ENCODE measurements at places on chromosomes 4 and X. TPM values are rescaled to one million over a fixed set of nuclear protein-coding genes. Genes with fewer than 3 reads are reported as not detected.

The IL21 gene
- not detected for total RNA-seq

The FHIP1A gene
- total RNA-seq, result 0.59 TPM

The HERC3 gene
- total RNA-seq, result 17.4 TPM

The ASMT gene
- not detected for total RNA-seq

The TMEM131L gene
- total RNA-seq, result 13.0 TPM

The ZDHHC15 gene
- total RNA-seq, result 0.13 TPM

The GLRA3 gene
- total RNA-seq, result not detected

The GDPD2 gene
- total RNA-seq, result not detected

The TMEM154 gene
- 9.1 TPM for total RNA-seq

The AMTN gene
- 0.18 TPM for total RNA-seq

The DCAF4L1 gene
- total RNA-seq, result 0.18 TPM

The GPR101 gene
- not detected for total RNA-seq

The MGAT4D gene
- total RNA-seq, result not detected

The CLOCK gene
- total RNA-seq, result 29.3 TPM

The ADH1A gene
- not detected for total RNA-seq

The CXCL8 gene
- total RNA-seq, result 311 TPM

The STAG2 gene
- 112 TPM for total RNA-seq

The IL1RAPL1 gene
- not detected for total RNA-seq

The SMIM10 gene
- 2.2 TPM for total RNA-seq

The PTPN13 gene
- total RNA-seq, result 6.3 TPM

The CASP6 gene
- 43.3 TPM for total RNA-seq

The SOWAHD gene
- not detected for total RNA-seq

The ARSH gene
- not detected for total RNA-seq

The ADGRL3 gene
- total RNA-seq, result not detected

The SSX4 gene
- total RNA-seq, result not detected

The LPAR4 gene
- total RNA-seq, result under 0.01 TPM

The SLC10A3 gene
- 14.3 TPM for total RNA-seq

The CCNB3 gene
- total RNA-seq, result 0.20 TPM

The GIMD1 gene
- total RNA-seq, result not detected

The PNMA6A gene
- 0.53 TPM for total RNA-seq

The MGARP gene
- 57.2 TPM for total RNA-seq

The CSAG1 gene
- total RNA-seq, result not detected

The CAPN6 gene
- total RNA-seq, result not detected

The TXK gene
- 0.04 TPM for total RNA-seq

The DKK2 gene
- total RNA-seq, result 8.3 TPM

The MAGEB10 gene
- total RNA-seq, result not detected

The HELT gene
- not detected for total RNA-seq

The MEPE gene
- not detected for total RNA-seq

The XK gene
- total RNA-seq, result under 0.01 TPM

The TSPAN7 gene
- total RNA-seq, result 13.5 TPM

The MID2 gene
- 44.1 TPM for total RNA-seq

The PNMA6F gene
- not detected for total RNA-seq

The TRPC5OS gene
- total RNA-seq, result not detected

The UGT2B7 gene
- not detected for total RNA-seq

Measured in pulmonary artery endothelial cell (primary cell).